Cerebellar nuclear complex (tissue), 1 donor: ENCODE measurements at places on chromosomes 1 and 21.

- DNase-seq = no peak
These were observed 40.4 kb downstream of the NIBAN1 start for GRCh38 chr1:184933944-184934343.

- no peak for DNase-seq
These were observed 1.8 kb downstream of the BTG3 start for GRCh38 chr21:17610911-17611310.

DNA sequence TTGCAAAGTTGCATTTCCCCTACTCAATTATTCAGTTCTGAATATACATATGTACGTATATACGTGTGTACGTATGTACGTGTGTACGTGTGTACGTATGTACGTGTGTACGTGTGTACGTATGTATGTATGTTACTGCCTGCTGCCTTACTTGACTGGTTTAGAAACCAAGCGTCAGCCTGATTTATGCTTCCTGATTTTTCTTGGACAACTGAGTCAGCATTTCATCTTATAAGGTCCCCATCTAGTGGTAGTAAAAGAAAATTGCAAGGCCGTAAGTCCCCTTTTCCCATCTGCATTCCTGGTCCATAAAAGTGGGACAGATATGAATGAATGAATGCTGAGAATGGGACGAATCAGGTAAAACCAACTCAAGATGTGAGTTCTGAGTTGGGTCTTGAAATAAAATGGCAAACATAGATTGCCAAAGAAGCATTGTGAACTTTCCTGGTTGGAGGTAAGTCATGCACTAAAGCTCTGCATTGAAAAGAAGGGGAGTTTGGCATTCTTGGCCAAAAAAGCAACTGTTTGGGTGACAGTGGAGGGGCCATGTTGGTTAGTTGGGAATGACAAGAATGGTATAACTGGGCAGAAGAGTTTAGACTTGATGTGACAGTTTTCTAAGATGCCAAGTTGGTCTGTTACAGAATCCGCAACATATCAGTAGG is 76.4 kb upstream of the DNAH14 start:
- DNase-seq = no peak

DNA sequence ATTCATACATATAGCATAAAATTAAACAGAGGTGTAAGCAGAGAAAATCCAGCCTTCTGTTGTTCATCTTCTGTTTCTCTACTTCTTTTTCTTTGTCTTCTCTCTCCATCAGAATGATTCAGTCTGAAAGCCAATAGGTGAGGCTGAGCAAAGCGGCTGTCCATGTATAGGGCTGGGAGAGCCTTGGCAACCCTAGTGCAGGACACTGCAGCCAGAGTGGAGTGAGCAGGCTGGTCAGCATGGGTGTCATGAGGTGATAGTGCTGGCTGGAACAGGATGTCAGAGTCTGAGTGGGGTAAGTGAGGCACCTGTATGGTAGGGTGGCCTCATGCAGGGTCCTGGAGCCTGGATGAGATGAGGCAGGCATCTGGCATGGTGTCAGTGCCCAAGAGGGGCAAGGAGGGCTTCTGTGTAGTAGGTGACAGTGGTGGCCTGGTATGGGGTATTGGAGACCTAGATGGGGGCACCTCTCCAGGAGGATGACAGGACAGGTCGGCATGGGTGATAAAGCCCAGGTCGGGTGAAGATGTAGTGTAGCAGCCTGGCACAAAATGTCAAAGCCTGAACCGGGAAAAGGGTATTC is 45.5 kb upstream of the GTF2B start:
- no peak for DNase-seq

DNA sequence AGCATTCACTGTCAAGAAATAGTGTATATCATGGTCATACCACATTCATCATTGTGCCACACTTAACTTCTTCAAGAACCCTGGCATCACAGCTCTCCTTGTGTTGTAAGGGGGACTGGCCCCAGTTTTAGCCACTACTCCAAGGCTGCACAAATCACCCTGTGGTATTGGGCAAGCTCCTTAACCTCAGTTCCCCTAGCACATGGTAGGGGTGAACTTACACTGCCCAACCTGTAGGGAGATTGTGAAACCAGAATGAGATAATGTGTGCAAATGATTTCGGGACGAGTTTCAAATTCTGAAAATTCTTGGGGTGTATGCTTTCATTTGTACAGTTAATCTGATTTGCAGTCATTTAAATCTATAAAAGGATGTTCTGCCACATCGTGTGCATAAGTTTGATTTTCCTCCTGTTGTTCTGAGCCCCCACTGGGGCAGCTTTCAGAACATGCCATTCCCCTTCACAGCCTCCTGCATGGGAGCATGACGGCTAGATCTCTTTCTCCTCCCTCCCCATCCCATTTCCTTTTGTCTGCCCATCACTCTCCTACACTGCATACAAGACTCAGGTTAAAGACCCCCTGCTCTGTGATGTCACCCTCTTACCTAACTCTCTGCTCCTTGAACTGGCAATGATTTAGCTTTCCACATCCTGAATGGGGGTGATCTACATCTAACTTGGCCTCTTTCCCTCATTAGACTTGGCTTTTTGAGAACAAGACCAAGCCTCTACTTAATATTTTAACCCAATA is 290.3 kb downstream of the CHRM3 start:
- DNase-seq = no peak

DNA sequence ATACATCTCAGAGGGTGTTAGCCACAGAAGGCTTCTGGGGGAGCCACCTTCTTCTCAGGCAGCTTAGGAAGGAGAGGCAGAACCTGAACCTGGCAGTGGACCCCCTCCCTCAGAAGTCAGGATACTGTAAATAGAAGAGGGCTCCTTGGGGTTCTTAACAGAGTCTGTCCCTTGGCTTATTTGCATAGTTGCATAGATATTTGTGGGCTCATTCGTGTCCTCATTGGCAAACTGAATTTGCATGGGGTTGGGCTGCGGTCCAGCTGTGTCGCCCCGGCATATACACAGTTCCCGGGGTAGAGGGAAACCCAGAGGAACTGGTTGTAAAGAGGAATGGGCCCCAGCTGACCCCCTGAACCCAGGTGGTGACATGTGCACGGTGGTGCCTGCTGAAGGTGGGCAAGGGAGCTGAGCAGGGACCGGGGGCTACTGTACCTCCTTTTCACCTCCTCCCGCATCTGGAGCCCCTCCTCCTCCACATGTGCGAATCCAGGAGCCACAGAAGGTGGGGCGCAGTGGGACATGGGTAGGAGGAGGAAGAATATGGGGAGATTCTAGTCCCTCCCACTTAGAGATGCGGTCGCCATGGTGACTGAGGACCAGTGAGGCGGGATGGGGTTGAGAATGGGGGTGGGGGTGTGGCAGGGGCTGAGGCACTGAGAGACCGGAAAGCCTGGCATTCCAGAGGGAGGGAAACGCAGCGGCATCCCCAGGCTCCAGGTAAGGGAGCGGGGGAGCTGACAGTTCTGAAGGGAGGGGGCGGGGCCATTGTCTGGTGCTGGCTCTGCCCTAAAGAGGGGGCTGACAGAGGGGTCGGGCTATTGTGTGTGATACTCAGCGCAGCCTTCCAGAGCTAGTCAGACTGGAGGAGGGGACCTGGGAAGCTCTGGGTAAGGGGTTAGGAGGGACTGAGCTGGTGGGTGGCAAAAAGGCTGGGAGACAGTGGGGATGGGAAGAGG is 3.7 kb upstream of the SEMA4A start:
- DNase-seq = no peak
